ENCODE measurements at places on chromosomes 7 and 10.

DNA sequence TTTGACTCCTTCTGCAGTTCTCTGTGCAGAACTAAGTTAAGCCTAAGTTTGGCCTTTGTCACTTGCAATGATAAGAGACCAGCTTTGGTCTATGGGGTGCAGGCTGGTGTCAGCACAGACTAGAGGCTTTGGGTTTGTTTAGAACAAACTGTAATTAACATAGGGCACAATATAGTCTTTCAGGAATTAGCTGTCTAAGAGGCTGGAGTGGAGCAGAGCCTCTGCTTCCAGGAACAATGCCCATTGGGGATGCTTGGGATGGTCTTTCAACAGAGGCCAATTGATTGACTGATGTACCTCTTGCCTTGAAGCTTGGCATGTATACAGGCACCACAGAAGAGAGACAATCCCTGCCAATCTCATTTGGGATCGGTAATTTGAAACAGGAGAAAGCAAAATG, 4.7 kb downstream of the SUFU start:
- DNase-seq, result no peak

DNA sequence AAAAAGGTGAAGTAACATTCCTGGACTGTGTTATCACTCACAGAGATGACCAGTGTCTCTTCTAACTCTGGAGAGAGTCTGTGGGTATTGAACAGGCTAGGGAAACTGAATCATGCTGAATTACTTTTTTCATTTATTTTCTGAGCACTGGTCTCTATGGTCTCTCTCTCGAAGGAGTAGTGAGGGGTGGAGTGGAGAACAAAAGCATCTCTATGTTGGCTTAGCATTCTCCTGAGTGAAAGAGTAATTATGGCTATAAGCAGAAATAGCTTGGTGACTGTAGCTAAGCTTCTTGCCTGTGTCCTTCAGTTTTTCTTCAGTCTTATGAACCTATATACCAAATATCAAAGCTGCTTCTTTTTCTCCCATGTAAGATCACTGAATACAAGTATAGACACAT, 64.6 kb upstream of the PTN start:
- DNase-seq, result no peak

DNA sequence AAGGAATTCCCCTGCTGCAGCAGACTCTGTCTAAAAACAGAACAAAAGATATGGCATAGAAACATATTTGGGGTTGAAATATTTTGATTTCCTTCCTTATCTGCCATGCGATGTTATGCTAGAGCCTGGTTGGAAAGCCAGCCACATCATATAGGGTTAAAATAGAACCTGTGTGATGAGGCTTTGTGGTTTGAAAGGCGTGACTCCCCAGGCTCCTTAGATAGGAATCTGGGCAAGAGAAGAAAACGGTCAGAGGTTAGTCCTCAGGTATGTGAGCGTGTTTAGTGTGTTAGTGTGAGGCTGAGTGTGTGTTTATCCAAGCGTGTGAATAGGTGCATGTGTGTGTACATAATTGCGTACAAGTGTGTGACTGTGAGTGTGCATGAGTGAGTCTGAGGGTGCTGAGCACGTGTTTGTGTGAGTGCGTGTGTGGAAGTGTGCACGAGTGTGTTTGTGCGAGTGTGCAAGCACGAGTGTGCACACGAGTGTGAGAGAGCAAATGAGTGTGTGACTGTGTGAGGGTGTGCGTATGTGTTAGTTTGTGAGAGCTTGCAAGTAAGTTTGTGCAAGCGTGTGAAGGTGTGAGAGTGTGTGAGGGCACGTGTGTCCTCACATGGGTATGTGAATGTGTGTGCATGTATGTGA, 79.9 kb downstream of the COL26A1 start:
- no peak for DNase-seq

GRCh38 chr7:78082556-78082955, 284.0 kb downstream of the PHTF2 start:
- no peak for DNase-seq

GRCh38 chr7:122225874-122226273, 78.7 kb downstream of the FEZF1 start:
- DNase-seq, result no peak

- no peak for DNase-seq
Measured at GRCh38 chr7:93150200-93150835, 2.1 kb upstream of the SAMD9L start.

DNA sequence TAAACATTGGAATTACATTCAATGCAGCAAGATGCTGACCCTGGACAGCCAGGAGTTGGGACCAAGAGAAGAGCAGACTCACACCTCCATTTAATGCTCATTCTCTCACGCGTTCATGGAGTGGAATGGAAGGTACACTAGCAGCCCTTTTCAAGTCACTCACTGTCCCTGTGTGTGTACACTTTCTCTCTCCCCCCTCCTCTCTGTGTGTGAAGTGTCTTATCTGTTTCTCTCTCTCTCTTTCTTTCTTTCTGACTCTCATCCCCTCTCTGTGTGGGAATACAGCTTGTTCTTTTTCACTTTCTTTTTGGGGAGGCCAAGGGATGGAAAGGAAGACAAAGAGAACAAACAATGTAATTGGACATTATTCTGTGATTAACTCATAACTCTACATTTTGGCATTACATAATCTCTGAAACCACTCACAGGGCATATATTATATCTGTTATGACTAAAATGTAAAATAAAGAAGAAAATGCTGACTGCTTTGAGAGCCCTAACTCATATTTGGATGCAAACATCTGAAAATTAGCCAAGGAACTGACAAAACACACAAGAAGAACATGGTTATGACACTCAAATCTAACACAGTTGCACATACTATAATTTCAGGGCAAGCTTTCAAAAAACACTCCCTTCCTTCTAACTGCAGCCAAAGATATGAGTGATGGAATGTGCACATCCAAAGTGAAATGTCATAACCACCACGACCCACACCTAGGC, 188.8 kb downstream of the PARD3 start:
- DNase-seq, result no peak

DNA sequence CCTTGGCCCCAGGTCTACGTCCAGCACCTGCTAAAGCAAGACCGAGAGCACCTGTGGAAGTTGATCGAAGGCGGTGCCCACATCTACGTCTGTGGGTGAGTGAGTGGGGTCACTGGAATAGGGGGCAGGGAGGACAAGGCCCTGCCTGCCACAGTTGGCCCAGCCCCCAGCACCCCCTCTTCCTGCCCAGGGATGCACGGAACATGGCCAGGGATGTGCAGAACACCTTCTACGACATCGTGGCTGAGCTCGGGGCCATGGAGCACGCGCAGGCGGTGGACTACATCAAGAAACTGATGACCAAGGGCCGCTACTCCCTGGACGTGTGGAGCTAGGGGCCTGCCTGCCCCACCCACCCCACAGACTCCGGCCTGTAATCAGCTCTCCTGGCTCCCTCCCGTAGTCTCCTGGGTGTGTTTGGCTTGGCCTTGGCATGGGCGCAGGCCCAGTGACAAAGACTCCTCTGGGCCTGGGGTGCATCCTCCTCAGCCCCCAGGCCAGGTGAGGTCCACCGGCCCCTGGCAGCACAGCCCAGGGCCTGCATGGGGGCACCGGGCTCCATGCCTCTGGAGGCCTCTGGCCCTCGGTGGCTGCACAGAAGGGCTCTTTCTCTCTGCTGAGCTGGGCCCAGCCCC, 8.1 kb downstream of the TMEM120A start:
- DNase-seq, result no peak

- no peak for DNase-seq
Measured at GRCh38 chr7:32539366-32539765, 44.1 kb downstream of the AVL9 start.

DNA sequence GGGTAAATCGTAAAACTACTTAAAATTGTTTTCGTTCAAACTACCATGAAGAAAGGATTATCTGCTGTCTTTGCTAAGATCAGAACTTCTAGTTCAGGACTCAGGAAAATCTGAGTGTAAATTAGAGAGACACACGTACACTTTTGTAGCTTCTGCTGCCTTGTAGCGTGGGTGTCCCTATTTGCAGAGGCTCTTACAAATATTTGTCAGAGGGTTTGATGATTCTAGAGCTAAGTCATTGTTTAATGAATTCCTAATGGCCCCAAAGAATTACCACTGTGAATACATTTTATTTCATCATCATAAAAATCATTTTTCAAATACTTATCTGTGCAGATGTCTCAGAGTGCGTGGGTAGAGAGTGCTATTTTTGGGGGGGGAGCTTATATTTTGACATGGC, 314.9 kb downstream of the LRMDA start:
- no peak for DNase-seq

GRCh38 chr10:8418631-8419030, 364.1 kb downstream of the GATA3 start:
- no peak for DNase-seq

DNA sequence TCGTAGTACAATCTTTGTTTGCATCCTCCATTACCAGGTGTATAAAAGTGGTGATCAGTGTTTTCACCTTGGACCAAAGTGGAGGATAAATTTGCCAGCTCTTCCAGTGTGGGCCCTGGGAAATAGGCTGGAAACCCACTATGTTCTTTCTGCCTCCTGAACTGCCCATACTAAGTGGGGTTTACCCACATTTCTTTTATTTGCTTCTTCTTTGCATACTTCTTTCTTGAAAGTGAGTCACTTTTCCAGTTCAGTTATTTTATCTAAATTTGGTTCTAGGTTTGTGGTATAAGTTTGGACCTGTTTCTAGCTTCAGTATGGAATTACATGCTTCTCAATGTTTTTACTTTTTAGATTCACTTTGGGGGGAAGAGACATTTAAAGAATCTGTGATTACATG, 126.2 kb upstream of the ACBD5 start:
- DNase-seq, result no peak

- DNase-seq, result no peak
Measured at GRCh38 chr10:112184379-112184778, 814 bp upstream of the GPAM start.

DNA sequence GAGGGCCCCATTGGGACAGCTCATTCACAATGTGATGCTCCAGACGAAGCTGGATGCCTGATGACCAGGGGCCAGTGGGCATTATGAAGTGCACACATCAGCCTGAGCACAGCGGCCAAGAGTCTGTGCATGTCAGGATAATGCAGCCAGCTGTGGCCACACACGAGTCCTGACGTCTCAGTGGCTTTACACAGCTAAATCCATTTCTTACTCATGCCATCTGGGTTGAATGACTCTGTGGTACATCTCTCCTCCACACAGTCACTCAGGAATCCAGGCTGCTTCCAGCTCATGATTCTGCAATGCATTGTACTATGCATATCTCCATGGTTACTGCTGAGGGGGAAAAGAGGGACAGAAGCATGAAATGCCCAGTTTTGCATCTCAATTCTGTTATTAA, 123.6 kb downstream of the PRLHR start:
- no peak for DNase-seq

DNA sequence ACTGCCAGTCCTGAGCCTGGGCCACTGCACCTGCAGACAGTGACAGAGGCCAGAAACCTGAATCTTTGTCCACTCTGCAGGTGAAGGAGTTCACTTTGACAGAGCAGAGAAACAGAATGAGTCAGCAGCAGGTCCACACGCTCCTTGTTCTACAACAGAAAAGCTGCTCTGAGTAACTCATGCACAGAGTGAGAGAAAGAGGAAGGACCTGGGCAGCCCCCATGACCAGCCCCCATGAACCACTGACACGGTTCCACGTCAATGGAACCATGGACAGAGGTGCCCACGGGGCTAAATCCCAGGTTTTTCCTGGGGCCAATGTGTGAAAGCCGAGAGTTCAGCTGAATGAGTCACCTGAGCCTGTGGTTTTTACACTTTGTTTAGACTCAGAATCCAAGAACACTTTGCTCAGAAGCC, 40.8 kb upstream of the CTBP2 start:
- DNase-seq, result no peak

DNA sequence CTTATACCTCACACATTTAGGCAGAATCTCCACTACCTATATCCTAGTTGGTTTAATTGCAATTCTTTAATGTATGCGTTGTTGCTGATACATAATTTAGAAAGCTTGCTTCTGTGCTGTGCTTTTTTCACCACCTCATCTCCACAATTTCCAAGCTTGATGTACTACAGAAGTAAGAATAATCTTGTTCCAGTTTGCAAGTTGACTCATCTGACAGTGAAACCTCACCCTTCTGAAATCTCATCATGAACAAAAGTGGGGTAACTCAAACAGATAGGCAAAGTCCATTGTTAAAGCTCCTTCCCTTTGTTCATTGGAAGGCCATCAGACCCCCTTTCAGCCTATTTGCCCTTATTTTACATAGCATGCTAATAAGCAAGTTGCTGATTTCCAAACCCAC, 13.6 kb downstream of the EIF4EBP2 start:
- no peak for DNase-seq

DNA sequence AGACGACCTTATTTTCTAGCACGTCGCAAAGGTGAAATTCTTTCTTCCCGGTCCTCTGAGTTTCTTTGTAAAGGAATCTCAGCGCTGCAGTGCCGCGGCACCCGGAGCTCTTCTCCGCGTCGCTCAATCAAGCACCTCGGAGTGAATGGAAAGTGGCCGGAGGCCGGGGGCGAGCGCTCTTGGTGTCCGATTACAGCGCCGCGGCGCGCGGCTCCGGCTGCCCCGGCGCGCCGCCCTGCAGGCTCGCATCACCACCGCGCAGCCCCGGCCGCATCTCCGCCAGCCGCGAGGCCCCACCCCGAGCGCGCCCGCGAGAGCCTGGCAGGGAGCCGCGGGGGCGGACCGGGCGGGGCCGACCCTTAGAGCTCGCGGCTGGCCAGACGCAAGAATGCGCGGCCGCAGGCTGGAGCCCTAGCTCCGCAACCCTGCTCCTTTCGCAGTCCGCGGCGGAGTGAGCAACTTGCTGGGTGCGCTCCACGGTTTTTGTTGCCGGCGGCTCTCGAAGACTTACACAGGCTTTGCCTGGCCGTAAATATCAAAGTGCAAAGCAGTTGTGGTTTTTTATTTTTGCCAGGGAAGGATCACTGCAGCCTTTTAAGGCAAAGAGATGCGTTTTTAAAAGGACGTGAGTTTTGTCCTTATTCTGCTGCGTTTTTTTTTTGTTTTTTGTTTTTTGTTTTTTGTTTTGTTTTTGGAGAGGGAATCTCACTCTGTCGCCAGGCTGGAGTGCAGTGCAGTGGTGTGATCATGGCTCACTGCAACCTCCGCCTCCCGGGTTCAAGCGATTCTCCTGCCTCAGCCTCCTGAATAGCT, at the start of gene SEMA3C:
SEMA3C (minus strand) TSS at position 143 of the 813 bp plus-strand sequence. CDS start 2,270 bp downstream, outside the sequence.
- peak; percentile 2 for DNase-seq

- DNase-seq, result no peak
Measured at GRCh38 chr7:17663061-17663675, 277.1 kb downstream of the SNX13 start.

GRCh38 chr10:17144757-17145156, 15.1 kb upstream of the CUBN start:
- DNase-seq, result peak; percentile 31

DNA sequence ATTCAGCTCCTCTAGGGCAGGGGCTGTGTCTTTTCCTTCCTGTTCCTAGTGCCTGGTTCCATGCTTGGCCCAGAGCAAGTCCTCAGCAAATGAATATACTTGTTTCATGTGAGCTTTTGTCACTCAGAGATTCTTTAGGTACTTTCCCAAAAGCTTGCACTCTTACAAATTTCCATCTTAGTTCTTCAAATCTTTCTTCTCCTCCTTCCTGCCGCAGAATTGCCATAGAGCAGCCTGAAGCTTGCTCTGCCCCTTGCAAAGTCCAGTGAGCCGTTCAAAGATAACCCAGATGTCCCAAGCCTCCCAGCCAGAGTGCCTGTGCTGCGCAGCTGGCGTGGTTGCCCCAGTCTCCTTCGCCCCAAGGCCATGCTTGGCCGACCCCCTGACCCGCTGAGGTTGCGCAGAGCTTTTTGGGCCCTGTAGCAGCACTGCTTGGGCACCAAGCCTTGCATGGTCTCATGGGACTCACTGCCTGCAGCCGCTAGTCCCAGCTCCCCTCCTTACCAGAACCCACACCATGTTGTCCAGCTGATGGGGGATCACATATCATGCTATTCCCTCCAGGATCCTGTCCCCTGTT, 20.7 kb downstream of the CHST3 start:
- no peak for DNase-seq

Data from stimulated activated CD8-positive, alpha-beta memory T cell treated with anti-CD3 and anti-CD28 coated beads, Interleukin-7, amount 100 ng/mL, for 4 hours (primary cell).